NCI-H524 (cell line): ENCODE measurements at places on chromosomes 6 and 20.

- no peak for DNase-seq
Measured at GRCh38 chr6:32369660-32370059, 2.0 kb downstream of the TSBP1 start.

DNA sequence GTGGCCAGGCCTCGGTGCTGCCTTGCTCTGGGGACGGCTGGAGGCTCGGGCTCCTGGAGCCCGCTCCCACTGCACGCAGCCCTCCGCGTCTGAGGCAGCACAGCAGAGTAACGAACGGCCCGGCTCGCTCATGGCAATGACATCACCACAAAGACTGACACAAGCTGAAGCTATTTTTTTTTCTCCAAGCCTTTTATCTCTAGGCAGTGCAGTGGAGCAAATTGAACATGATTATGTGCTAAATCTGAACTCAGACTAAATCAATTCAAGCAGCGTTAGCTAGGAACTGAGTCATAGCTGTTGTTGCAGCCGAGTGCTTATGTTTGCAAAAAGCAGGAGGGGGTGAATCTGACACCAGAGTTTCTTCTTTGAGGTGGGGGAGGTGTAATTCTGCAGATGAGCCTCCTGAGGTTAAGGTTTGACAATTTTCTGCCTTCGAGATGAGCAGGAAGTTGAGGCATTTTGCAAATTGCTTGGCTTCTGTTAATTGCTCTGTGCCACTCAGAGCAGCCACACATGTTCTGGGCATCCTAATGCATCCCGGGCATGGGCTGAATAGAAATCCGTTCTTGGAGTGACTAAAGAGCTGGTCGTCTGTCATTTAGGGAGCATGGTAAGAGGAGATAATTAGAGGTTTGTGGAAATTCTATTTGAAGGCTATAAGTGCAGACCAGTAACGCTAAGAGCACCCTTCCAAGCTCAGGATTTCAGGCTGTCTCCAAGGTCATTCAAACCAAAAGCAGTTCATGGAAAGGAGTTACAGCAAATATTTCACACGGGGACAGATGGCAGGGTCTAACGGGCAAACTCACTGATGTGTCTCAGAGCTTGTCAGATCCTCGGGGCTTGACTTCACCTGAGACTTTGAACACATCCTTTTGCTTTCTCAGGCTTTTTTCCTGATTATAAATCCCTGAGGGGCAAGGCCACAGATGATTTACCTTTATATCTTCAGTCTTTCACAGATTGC lies 155.1 kb upstream of the ENPP5 start:
- DNase-seq = peak; percentile 44

- no peak for DNase-seq
Measured at GRCh38 chr6:126429866-126430265, 90.0 kb downstream of the CENPW start.

DNA sequence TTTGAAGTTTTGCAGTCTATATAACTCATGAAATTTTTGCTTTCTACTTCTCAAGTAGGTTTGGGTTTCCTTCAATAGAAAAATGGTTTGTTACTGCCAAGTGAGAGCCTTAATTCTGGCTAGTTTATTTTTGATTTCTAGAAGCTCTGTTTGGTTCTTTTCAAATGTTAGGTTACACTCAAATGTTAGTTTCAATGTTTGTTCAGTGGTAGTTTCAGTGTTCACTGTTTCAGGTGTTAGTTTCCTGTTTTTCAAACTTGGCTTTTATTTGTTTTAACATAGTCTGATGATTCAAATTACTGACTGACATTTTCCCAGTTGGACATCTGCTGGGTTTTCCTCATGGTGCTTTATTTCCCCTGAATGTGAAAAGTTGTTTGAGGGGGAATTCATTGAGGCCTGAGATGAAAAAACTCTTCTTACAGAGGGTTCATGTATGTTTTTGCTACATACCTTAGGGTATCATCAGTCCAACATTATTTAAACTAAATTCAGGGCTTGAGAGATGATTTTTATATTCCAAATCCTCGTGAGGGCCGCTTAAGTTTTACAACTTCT lies 189.0 kb downstream of the JARID2 start:
- no peak for DNase-seq

GRCh38 chr6:31740397-31741223 lies 805 bp downstream of the MSH5 start:
- no peak for DNase-seq

DNA sequence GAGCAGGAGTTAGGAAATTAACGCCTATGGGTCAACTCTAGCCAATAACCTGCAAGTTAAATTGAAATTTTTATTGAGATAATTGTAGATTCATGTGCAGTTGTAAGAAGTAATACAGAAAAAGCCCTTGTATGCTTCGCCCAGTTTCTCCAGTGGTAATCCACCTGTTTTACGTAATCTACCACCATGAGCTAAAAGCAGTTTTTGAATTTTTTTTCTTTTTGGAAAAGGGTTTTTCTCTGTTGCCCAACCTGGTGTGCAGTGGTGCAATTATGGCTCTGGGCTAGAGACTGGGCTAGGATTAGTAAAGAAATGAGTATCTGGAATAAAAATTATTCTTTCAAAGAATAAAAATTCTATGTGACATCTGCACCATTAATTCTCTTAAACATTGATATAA lies 116.2 kb downstream of the ZFP64 start:
- DNase-seq = no peak

- no peak for DNase-seq
Measured at GRCh38 chr6:130178692-130179091, 44.1 kb downstream of the SAMD3 start.

- no peak for DNase-seq
Measured at GRCh38 chr20:46108976-46109375, 9.1 kb upstream of the CD40 start.

DNA sequence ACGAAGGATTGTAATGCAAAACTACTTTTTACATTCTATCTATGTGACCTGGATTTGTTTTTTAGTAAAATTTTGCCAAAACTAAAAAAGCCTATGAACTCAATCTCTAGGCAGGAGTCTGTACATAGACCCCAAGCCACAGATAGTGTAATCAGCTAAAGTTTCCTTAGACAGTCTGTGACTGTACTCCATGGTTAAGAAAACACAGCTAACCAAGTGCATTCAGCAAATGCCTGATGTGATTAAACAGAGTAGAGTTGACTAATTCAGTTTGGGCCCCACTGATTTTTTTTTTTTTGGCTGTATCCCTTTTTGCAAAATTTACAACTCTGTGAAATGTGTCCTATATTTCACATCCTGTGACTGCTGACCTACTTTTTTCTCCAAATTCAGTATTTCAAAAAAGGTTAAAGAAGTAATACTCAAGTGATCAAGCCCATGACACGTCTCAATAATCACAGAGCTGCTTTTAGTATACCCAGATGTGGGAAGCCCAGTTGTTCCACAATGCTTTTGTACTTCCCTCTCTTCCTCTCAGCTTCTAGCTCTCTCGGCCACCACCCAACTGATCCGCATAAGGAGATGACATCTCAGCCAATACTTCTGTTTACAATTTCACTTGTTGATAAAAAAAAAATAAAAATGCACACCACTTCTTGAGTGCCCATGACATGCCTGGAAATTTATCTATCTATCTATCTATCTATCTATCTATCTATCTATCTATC lies 108.8 kb upstream of the TBX18 start:
- no peak for DNase-seq

DNA sequence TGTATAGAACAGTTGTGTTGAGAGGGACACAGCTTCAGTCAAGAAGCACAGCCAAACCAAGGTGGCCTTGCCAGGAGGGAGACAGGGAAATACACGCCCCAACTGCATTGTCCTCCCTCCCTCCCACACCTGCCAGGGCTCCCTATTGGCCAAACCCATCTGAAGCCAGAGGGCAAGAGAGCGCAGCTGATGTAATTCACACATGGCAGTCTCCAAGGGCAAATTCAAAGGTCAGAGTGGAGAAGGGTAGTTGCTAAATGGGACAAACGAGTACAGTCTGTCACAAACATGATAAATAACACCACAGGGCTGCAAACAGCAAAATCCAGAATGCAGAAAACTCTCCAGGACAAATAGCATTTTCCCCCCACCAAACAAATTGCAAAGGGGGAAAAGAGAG lies 23.2 kb upstream of the PPP1R16B start:
- DNase-seq = no peak

DNA sequence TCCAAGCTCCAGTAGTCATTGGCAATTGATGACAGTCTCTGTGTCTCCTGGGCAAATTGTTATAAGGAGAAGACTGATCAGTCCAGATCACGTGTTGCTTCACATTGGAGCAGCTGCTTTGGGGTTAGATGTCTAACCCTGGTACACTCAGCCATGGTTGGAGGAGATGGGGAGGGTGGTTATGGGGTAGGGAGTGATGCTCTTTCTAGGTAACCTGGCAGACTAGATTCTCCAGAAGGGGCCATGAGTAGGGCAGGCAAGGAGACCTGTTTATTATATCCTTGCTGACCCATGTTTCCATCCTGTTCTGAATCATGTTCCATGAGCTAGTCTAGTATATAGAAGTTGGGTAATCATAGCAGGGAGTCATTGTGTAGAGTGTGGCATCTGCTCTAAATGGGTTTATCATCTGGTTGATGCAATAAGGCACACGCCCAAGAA lies 50.8 kb upstream of the BACH2 start:
- DNase-seq = no peak

DNA sequence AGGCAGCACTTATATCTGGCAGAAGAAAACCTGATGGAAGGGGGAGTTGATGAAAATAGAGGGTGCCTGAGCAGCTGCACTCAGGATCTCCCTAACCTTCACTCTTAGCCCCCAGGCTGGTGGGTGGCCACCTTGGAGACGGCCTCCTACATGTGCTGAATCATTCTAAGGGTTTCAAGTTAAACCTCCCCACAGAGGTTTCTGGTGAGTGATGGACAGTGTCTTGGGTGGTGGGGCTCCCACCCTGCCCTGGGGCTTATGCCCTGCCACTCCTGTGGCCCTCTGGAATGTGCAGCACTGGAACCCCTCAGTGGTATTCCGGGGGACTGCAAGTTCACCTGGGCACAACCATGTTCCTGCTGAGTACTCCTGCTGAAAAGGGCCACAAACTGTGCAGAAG lies 357.2 kb downstream of the CD83 start:
- no peak for DNase-seq

- DNase-seq = peak; percentile 60
Measured at GRCh38 chr6:159969921-159970320, 1.0 kb downstream of the IGF2R start.

- DNase-seq = no peak
Measured at GRCh38 chr6:36170704-36171103, 25.8 kb upstream of the BRPF3 start.

DNA sequence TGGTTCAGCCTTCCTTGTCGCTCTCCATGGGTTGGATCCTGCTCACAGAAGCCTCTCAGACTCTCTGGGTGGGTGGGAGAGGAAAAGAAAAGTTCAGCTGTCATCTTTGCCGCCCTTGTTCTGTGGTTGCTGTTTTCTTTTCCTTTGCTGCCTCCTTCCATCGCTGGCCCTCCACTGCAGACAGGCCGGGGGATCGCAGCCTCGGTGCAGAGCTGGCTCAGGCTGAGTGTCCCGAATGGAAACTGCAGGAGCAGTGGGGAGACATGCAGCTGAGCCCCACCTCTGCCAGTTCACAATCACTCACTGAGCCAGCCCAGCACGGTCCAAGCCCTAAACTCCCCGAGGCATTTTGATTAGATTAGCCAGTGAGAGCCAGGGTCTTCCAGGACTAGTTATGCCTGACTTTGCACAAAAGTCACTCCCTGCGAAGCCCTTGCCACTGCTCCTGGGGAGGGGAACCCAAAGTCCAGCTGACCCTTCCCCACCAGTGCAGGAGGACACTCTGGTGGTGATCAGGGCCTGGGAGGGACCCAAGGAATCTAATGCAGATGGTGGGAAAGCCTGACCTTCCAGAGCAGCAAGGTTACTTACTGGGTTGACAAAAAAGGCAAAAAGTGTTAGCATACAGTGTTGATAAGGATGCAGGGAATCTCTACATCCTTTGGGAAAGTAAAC lies 14.0 kb downstream of the NRN1 start:
- no peak for DNase-seq

DNA sequence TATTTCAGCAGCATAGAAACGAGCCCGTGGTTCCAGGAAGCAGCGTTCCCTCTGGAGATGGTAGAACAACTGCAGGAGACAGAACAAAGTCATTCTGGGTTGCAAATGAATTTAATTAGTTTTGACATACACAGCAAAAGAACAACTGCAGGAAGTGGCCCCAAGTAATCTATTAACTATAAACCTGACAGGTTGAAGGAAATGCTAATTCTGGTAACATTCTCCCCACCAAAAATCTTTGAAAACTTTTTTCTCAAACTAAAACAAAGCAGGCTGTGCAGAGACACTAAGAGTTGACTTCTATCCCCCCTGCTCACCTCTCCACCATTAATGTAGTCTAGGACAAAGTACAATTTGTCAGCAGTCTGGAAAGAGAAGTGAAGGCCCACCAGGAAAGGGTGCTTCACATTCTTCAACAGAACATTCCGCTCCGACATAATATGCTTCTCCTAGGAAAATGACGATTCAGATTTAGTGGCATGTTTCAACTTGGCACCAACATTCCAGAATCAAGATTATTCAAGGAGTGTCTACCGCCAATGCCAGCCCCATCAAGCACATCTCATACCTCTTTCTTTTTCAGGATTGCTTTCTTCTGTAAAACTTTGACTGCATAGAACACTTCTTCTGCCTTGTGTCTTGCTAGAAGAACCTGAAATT lies 120.4 kb upstream of the SLC2A12 start:
- DNase-seq = no peak

DNA sequence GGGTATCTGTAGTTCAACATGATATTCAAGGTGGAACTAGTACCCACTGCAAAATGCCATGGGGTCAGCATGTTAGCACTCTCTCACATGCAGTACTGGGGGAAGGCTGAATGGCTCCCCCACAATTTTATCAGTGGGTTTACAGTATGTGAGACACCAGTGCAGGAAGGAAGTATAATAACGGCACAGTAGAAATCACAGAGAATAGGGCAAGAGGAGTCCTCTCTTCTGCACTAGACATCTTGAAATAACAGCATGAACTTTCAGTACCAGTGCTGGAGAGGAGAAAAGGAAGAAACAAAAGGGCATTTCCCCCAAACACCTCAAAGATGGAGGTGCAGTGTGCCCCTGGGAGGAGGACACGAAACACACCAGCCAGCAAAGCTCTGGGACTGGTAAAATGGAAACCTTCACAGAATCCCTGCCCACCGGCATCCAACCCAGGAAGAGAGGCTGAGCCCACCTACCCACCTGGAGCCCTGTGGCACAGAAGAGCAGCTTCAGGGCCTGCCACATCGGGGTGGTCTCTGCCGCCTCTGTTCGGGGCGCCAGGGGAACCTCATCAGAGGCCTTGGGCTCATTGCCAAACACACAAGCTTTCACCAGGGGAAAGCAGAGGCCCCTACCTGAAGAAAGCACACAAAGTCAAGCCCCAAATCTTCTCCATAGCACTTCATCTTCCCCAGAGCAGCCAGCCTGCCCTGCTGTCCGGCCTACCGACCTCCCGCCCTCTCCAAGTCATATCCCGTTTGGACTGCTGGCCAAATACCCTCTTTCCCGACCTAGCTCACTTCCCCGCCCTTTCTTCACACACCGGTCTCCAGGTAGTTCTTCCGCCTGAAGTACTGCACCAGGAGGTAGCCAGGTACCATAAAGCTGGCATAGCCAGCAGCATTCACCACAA lies 1.2 kb downstream of the SLC35B2 start:
- no peak for DNase-seq

DNA sequence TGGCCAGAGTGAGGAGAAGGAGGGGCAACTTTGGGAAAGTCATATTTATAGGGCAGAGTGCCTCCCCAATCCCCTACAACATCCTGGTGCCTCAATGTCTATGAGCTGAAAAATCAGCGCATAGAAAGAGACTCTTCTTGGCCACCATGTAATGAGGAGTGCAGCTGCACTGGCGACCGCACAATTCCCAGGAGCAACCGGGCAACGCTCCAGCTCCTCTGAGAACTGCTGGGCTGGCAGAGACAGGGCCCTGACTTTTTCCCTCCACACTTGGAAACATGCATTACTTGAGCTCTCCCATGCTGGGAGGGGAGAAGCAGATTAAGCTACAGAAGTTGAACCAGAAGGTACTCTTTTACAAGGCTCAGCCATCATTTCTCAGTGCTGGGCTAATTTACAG lies 31.4 kb upstream of the MARCKS start:
- DNase-seq = peak; percentile 62
